ENCODE measurements at places on chromosomes 1 and 21. TPM values are rescaled to one million over a fixed set of nuclear protein-coding genes. Genes with fewer than 3 reads are reported as not detected.

Gene OR2T6
- not detected for total RNA-seq

Gene OR2G6
- not detected for total RNA-seq

Gene SLC22A15
- 0.39 TPM for total RNA-seq

Gene KLF17
- total RNA-seq, result not detected

Gene CD84
- total RNA-seq, result not detected

Gene CNR2
- not detected for total RNA-seq

Gene PTPN14
- total RNA-seq, result 114 TPM

Gene IL20
- not detected for total RNA-seq

Gene RNU1-1
- total RNA-seq, result 1,866 TPM

Measured in A673 (cell line).